ENCODE measurements at places on chromosomes 7 and 10. TPM values are rescaled to one million over a fixed set of nuclear protein-coding genes. Genes with fewer than 3 reads are reported as not detected.

GRCh38 chr10:7117806-7118674 lies 292.8 kb downstream of the SFMBT2 start:
- DNase-seq, result no peak

GRCh38 chr10:84924131-84924530 lies 595.7 kb downstream of the CCSER2 start:
- no peak for DNase-seq

GRCh38 chr7:74575083-74575784 lies 82.3 kb upstream of the GTF2I start:
- DNase-seq, result no peak

DNA sequence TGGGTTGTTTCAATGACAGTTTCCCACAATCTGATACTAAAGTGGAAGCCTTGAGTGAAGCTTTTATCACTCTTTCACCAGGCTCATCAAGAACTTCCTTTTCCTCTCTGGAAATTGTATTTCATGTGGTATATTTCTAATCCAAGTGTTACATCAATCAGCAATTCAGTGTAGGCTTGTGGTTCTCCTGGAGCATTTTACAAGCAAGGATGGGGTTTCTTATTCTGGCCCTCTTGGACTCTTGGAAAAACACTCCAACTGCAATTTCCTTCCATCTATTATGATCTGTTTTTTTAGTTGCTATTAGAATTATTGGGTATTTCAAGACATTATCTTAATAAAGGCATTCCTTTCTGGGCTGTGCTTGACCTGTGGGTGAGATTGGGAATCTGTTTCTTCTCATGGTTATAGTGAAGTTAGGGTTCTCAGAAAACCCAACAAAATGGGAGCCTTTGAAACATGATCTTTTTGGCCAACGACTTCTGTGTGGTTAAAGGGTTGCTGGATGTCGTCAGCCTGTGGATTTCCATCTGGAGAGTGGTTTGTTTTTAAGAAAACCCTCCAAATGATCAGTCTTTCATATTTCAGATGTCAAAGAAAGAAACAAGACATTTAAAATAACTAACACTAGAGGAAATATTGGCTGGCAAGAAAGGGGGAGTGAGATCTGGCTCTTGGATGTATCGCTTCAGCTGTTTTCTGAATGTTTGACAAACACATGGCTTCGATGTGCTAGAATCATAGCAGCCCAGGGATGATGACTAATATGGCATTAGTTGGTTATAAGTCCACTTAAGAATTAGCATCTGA lies 540.2 kb downstream of the LRMDA start:
- DNase-seq, result no peak

DNA sequence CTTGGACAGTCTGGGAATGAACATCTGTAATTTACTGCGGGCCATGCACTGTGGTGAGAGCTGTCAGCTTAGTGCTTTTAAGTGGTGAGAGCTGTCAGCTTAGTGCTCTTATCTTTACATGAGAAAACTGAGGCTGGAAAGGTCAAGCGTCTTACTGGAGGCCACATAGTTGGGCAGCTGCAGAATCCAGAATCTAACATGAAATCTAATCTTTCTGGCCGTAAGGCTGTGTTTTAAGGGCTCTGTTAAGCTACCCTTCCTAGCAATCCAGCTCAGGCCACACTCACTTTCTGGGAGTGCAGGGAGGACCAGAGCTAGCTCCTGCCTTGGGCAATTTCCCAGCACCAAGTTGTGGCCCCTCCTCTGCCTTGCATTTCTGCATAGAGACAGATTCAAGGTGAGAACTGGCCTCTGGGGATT lies 70.2 kb downstream of the SORCS3 start:
- no peak for DNase-seq

- DNase-seq, result no peak
Measured at GRCh38 chr7:108114117-108114841, 15.9 kb downstream of the LAMB4 start.

GRCh38 chr10:15369256-15370211 lies 1.6 kb downstream of the FAM171A1 start:
- DNase-seq, result peak; percentile 9

DNA sequence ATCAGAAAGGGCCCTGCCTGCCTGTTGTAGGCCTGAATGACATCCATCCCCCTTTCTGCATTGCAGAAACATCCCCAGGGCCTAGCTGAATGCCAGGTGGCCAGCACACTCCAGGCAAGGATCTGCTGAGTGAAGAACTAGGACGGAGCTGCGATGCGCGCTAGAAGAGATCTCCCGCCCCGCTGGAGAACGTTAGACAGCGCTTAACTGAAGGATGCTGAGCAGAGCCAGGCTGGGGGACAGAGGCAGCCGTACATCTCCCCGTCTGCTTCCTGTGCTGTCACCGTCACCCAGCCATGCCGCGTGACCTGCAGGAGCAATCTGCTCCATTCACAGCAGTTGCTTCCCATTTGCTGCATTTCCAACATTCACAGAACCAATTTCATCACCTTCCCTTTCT lies 73.3 kb downstream of the FAM53B start:
- DNase-seq, result no peak

- no peak for DNase-seq
Measured at GRCh38 chr7:134709197-134709596, 62.5 kb downstream of the BPGM start.

- no peak for DNase-seq
Measured at GRCh38 chr10:1737222-1738061, at the start of gene ADARB2. Gene ADARB2, minus strand, starts transcription at chr10:1737525.

DNA sequence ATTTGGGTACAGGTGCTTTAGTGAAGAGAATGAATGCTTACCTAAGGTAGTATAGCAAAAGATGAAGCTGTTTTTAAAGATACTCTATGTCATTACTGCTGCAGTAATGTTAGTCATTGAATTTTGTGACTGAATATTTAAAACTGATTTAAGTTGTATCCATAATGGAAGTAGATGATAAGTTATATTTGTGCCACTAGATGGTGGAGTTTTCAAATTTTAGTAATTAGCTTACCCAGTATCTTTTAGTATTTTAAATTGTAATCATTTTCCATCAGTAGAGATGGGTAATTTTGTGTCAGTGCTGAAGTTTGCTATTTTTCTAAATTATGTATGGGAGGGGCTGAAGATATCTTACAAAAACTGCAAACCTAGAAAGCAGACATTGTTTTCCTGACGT lies 25.2 kb downstream of the HBP1 start:
- DNase-seq, result no peak

GRCh38 chr10:17412323-17412722 lies 42.1 kb downstream of the ST8SIA6 start:
- no peak for DNase-seq

GRCh38 chr7:92092210-92092609 lies 42.1 kb downstream of the CYP51A1 start:
- DNase-seq, result no peak

GRCh38 chr7:48171202-48171601 lies at the start of gene ABCA13:
Gene ABCA13, plus strand, starts transcription at chr7:48171458. Its CDS starts 26 bp downstream, at chr7:48171484.
- DNase-seq, result no peak

The MYL10 gene
- polyA plus RNA-seq, result not detected

The CHST15 gene
- 0.14 TPM for polyA plus RNA-seq

The PTPRZ1 gene
- polyA plus RNA-seq, result not detected

The NAT16 gene
- not detected for polyA plus RNA-seq

All from naive thymus-derived CD8-positive, alpha-beta T cell (primary cell).